Breast epithelium (tissue), 4 donors: ENCODE measurements at places on chromosomes 7 and 10.

- DNase-seq, result no peak
Measured at GRCh38 chr10:24307696-24308485, 99.0 kb downstream of the KIAA1217 start.

DNA sequence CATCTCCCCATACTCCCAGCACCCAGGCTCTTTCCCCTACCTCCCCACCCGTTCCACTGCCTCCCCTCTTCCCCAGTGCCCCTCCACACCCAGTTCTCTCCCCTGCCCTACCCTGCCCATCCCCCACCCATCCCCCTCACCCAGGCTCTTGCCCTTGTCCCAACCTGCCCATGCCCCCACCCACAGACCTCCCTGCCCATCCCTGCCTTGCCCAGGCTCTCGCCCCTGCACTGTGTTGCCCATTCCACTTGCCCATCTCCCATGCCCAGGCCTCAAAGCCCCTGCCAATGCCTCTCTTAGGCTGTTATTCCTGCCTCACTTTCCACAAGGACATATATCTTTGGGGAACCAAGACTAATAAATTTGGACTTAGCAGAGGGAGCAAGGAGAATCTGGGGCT, 262.6 kb upstream of the CXCL12 start:
- DNase-seq, result no peak

GRCh38 chr10:80523773-80524172, 13.9 kb upstream of the SH2D4B start:
- no peak for DNase-seq

- no peak for DNase-seq
Measured at GRCh38 chr10:34555653-34556052, 259.4 kb downstream of the PARD3 start.

DNA sequence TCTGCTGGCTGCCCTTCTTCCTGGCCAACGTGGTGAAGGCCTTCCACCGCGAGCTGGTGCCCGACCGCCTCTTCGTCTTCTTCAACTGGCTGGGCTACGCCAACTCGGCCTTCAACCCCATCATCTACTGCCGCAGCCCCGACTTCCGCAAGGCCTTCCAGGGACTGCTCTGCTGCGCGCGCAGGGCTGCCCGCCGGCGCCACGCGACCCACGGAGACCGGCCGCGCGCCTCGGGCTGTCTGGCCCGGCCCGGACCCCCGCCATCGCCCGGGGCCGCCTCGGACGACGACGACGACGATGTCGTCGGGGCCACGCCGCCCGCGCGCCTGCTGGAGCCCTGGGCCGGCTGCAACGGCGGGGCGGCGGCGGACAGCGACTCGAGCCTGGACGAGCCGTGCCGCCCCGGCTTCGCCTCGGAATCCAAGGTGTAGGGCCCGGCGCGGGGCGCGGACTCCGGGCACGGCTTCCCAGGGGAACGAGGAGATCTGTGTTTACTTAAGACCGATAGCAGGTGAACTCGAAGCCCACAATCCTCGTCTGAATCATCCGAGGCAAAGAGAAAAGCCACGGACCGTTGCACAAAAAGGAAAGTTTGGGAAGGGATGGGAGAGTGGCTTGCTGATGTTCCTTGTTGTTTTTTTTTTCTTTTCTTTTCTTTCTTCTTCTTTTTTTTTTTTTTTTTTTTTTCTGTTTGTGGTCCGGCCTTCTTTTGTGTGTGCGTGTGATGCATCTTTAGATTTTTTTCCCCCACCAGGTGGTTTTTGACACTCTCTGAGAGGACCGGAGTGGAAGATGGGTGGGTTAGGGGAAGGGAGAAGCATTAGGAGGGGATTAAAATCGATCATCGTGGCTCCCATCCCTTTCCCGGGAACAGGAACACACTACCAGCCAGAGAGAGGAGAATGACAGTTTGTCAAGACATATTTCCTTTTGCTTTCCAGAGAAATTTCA, 1.7 kb downstream of the ADRB1 start:
- DNase-seq, result no peak

DNA sequence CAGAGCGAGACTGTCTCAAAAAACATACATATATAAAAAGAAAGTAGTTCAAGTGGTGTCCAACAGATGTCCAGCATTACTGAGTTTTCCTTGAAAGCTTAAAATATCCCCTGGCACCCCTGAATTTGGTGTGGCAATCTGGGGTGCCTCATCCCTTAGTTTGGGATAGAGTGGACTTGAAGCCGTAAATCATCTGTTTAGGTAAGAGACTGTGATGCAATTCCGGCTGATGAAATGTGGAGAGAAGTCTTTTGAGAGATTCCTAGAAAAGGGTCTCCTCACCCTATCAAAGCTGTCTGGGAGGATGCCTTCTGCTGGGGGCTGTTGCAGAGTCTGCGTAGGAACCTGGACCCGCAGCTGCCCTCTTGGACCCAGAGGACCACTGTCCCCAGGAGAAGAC, 408.0 kb downstream of the RPS24 start:
- DNase-seq, result no peak

DNA sequence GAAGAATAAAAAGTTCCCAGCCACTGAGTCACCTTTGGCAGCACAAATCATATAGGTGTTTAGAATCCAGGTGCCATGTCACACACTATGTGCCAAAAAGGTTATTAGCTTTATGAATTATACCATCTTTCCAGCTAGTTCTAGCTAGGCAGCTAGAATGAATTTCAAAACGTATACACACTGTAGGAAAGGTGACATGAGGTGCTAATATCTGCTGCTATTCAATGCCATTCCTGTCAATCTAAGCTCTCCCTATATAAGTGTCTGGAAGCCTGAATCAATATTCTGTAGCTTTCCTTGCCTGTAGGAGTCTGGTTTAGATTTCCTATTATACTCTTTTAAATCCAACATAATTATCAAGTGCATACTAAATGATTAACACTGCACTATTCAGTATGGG, 868.6 kb downstream of the GATA3 start:
- no peak for DNase-seq

- DNase-seq, result no peak
Measured at GRCh38 chr10:88116971-88117626, 253.7 kb downstream of the PTEN start.

DNA sequence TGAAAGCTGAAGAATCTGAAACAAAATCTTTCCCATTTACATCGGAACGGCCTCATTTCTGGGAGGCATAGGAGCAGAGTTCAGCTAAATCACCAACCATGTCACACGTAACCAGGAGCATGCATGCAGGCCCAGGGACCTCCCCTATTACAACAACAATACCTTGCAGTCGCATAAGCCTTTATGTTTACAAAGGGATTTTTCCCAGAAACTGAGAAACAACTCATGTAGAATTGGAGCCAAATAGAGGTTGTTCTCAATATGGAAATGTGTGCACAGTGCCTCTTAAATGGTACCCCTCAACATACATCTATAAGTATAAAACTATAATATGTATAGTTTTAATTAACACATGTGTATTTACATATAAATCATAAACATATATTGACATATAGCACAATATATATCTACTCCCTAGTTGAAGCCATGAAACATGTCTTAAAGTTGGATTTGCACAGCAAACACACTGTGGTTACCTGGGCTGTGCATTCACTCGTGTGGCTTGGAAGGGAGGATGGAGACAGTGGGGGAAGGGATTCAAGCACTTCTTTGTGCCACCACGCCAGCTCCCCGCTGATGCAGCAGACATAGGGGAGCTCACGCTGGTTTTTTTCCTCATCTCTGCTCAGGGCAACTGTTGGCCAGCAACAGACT, 35.0 kb upstream of the DGKI start:
- no peak for DNase-seq

- DNase-seq, result no peak
Measured at GRCh38 chr7:148442933-148443332, 147.6 kb upstream of the C7orf33 start.
